ENCODE measurements at places on chromosomes 3 and 15. TPM values are rescaled to one million over a fixed set of nuclear protein-coding genes. Genes with fewer than 3 reads are reported as not detected.

DNA sequence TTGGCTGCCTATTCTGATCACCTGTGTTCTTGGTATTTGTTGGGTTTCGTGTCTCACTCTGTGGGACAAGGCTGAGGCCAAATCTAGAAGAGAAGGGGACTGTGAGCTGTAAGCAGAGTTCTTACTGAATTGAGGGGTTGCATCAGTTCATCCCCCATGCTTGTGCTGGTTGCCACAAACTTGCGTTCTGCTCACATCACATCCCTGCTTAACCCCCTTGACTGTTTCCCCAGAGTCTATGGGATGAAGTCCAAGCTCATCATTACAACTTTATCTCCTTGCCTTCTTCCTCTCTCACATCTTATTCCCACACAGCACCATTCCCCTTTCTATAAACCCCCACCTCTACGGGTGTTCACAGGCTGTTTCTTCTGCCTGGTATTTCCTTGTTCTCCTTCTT is 143.8 kb upstream of the ABHD17C start:
- H3K27ac ChIP-seq = no peak overlapping the region
- H3K36me3 ChIP-seq = no peaks in the 10 kb centered on the region
- DNase-seq = no peak
- no peak overlapping the region for H3K4me3 ChIP-seq

DNA sequence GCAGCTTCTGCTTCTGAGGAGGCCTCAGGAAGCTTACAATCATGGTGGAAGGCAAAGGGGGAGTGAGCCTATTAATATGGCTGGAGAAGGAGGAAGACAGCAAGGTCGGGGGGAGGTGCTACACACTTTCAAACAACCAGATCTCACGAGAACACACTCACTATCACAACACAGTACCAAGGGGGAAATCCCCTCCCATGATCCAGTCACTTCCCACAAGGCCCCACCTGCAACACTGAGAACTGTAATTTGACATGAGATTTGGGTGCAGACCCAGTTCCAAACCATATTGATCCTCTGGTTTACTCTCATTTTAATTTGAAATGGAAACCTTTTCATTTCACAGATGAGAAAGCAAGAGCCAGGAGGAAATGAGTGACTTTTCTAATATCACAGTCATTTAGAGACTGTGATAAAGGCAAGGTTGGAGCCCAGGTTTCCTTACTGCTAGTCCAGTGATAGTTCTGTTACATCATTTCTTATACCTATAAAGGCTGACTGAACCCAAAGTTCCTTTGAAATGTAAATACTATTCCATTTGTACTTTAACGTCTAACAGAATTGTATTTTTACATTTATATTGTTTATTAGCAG is 105.8 kb upstream of the GAP43 start:
- no peak overlapping the region for H3K27ac ChIP-seq
- H3K4me3 ChIP-seq = no peak overlapping the region
- H3K4me1 ChIP-seq = peaks cover 18% of the 10 kb centered on the region
- peaks cover 16% of the 10 kb centered on the region for H3K27me3 ChIP-seq

DNA sequence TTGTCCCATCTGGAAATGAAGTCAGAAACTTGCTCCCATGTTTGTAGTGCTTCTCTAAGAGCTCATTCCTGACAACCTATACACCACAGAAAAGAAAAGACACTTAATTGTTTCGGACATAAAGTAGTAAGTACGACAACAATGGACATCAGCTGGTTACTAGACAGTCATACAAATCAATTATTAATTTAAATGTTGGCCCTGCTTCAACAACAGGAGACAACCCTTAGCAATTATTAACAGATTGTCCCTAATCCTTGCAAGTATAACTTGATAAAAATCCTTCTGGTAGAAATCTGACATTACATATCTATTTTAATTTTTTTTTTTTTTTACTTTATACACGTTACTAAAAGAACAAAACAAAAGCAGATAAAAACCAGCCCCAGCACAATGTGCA is 29.8 kb downstream of the ERICH6 start:
- no peaks in the 10 kb centered on the region for H3K36me3 ChIP-seq
- no peaks in the 10 kb centered on the region for H3K4me1 ChIP-seq
- H3K27ac ChIP-seq = no peak overlapping the region
- H3K27me3 ChIP-seq = no peaks in the 10 kb centered on the region
- DNase-seq = no peak
- H3K4me3 ChIP-seq = no peak overlapping the region

DNA sequence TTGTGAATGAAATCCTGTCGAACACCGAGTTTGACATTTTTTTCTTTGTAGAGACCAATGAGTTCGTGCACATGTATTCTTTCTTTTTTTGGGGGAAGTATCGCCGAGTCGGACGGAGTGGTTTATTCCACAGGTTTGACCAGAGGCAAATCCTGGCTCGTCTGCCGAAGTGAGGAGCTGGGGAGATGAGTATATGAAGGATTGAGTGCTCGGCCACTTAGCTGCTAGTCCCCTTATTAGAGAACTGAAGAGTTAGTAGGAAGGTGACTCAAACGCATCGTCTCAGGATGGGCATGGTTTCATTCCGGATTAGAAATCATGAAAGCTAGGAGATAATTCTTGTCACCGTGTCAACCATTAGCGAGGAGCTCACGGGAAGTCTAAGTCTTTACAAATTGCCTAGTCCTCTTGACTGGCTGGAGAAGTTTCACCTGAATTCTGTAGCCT is 154.7 kb upstream of the GOLIM4 start:
- H3K4me3 ChIP-seq = peak overlapping the region; percentile 72
- H3K4me1 ChIP-seq = peaks cover 25% of the 10 kb centered on the region
- H3K27me3 ChIP-seq = peaks cover 27% of the 10 kb centered on the region
- no peaks in the 10 kb centered on the region for H3K36me3 ChIP-seq
- no peak for DNase-seq

DNA sequence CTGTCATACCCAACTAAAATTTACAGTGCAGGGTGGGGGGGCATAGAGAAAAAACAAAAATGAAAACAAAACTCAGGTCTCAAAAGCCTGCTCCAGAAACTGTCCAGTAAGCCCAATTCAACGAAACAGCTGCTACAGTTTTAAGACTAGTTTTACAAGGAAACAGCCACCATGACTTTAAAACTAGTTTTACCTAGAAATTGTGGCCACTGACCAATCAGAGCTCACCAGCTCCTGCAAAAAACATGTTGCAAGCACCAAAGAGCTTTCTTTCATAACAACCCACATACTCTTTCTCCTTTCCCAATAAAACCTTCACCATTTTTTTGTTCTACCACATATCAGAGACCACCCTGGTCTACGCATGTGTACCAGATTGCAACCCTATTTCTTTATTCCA is 7.3 kb upstream of the CFAP91 start:
- no peak overlapping the region for H3K4me3 ChIP-seq
- no peaks in the 10 kb centered on the region for H3K36me3 ChIP-seq
- DNase-seq = no peak
- H3K27ac ChIP-seq = no peak overlapping the region

DNA sequence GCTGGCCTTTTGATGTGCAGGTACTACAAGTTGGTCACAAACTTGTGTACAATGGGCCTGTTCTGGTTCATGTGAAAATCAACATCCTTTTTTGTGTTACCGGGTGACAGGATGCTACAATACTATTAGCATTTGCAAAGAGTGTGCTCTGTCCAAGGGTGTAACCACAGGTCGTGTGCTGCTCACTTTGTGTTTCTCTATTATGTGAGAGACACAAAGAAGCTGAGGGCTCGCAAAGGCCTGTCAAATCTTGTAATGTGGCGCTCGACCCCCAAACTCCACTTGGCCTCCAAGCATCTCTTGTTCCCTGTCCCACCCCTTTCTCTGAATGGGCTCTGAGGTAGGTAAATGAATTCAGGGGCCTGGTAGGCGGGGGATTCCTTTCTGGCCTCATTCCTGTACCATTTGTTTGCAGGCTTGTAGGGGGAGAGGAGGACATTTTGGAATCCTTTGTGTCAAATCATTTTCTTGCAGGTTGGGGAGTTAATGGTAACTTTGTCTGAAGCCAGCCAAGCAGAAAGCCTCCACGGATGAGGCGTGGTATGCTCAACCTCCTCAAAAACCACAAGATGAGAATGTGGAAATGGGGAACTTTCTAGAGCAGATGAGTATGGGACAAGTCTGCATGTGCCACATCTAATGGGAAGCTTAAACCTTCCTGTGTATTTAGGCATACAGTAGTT is 109.1 kb downstream of the OPA1 start:
- H3K36me3 ChIP-seq = peaks cover 12% of the 10 kb centered on the region
- no peak overlapping the region for H3K4me3 ChIP-seq
- H3K27me3 ChIP-seq = no peaks in the 10 kb centered on the region
- H3K27ac ChIP-seq = peak overlapping the region; percentile 27
- H3K4me1 ChIP-seq = peaks cover 32% of the 10 kb centered on the region
- DNase-seq = no peak

DNA sequence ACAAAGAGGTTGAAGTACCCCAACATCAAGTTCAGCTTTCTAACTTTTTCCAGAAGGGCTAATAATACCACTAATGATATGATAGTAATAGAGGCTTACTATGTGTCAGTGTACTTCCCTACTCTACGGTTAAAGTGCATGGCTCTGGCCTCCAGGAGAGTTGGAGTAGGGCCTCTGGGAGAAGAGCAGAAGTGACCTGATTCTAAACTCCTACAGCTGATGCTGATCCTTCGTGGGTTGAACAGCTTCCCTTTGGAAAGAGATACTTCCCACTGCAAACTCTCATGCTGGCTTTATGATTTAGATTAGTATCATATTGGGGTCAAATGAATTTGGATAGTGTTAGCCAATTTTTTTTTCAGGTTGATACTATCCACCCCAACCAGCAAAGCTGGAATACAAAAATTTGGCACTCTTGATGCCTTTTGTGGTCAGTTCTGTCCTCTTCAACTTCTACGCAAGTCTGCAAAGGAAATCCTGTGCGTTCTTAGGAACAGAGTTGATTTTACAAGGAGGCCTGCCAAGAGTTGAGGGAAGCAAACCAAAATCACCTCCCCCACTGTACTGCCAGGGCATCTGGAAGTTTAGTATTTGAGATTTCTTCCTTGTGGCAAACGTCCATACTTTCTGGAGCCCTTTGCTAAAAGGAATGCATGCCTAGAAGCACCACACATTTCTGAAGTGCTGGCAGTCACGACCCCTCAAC is 17.8 kb downstream of the TMEM212 start:
- H3K4me1 ChIP-seq = no peaks in the 10 kb centered on the region
- no peak for DNase-seq
- H3K27ac ChIP-seq = no peak overlapping the region
- H3K4me3 ChIP-seq = no peak overlapping the region
- H3K27me3 ChIP-seq = no peaks in the 10 kb centered on the region
- H3K36me3 ChIP-seq = no peaks in the 10 kb centered on the region

GRCh38 chr15:66901336-66902100 is 163.9 kb upstream of the SMAD3 start:
- peaks cover 15% of the 10 kb centered on the region for H3K4me1 ChIP-seq
- no peak overlapping the region for H3K27ac ChIP-seq
- H3K4me3 ChIP-seq = no peak overlapping the region
- H3K36me3 ChIP-seq = no peaks in the 10 kb centered on the region
- H3K27me3 ChIP-seq = peaks cover 3% of the 10 kb centered on the region

- DNase-seq = no peak
- H3K4me1 ChIP-seq = no peaks in the 10 kb centered on the region
- H3K4me3 ChIP-seq = no peak overlapping the region
- no peaks in the 10 kb centered on the region for H3K36me3 ChIP-seq
- H3K27me3 ChIP-seq = peaks cover 6% of the 10 kb centered on the region
These were observed 16.3 kb downstream of the PPP2R3A start for GRCh38 chr3:135981701-135982403.

DNA sequence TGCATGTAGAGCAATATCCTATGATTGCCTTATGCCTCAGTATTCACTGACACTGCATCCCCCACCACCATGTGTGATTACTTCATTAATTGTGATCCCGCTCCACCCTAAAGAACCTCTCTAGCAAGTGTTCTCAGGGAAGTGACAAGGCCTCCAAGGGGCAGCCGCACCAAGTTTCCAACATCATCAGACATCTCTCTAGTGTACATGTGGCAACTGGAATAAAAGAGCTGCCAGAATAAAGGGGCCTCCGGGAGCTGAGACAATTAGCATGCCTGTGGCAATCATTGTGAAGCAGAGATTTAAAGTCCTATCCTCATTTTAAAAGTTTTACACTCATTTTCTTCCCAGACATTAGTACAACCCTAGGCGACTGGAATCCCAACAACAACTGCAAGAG is 902.1 kb upstream of the SEMA6D start:
- no peaks in the 10 kb centered on the region for H3K4me1 ChIP-seq
- no peak overlapping the region for H3K4me3 ChIP-seq
- no peaks in the 10 kb centered on the region for H3K27me3 ChIP-seq
- no peak for DNase-seq
- no peak overlapping the region for H3K27ac ChIP-seq

GRCh38 chr15:40162552-40162951 is 1.7 kb downstream of the BUB1B start:
- H3K27ac ChIP-seq = no peak overlapping the region
- H3K27me3 ChIP-seq = no peaks in the 10 kb centered on the region
- no peak overlapping the region for H3K4me3 ChIP-seq
- H3K4me1 ChIP-seq = peaks cover 20% of the 10 kb centered on the region
- DNase-seq = no peak

DNA sequence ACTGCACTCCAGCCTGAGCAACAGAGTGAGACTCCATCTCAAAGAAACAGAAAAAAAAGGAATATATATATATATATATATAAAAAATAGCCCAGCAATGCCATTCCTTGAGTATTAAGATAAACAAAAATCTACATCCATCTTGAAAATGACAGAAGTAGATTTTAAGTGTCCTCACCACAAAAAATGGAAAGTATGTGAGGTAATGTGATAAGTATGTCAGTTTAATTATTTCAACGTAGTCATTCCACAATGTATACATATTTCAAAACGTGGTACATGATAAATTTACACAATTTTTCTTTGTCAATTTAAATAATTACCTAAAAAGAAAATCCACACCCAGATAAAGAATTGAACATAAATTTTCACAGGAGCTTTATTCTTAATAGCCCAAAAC is 54.9 kb downstream of the HCN4 start:
- H3K27ac ChIP-seq = no peak overlapping the region
- H3K27me3 ChIP-seq = peaks cover 3% of the 10 kb centered on the region

Gene SPINK8
- not detected for total RNA-seq

Gene PDE8A
- 25.1 TPM for total RNA-seq

Gene SCN11A
- 0.16 TPM for total RNA-seq

Gene AMT
- 7.3 TPM for total RNA-seq

Gene GLDN
- not detected for total RNA-seq

Gene GP9
- not detected for total RNA-seq

Gene SLC9C1
- 0.24 TPM for total RNA-seq
